Neural crest cell (in vitro differentiated cells): ENCODE measurements at places on chromosomes 7 and 10.

- peak; percentile 43 for DNase-seq
These were observed 166.0 kb upstream of the SP4 start for GRCh38 chr7:21261627-21262594.

DNA sequence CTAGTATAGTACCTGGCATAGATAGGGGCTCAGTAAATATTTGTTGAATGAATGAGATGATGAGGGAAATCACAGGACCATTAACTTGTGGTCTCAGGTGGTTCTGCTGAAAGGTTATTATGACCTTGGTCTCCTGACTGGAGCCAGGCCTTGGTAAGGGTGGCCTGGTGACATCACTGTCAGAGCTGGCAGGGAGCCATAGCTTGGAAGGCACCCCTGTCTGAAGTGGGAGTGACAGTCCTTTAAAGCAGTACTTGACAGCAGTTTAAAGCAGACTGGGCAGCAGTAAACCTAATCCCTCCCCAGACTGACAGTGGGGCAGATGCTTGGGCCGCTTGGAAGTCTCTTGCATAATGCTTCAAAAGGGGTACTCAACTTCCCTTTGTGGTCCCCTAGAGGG is 13.4 kb downstream of the DPCD start:
- no peak for DNase-seq

GRCh38 chr7:123537026-123537642 is 2.7 kb upstream of the IQUB start:
- DNase-seq, result no peak

DNA sequence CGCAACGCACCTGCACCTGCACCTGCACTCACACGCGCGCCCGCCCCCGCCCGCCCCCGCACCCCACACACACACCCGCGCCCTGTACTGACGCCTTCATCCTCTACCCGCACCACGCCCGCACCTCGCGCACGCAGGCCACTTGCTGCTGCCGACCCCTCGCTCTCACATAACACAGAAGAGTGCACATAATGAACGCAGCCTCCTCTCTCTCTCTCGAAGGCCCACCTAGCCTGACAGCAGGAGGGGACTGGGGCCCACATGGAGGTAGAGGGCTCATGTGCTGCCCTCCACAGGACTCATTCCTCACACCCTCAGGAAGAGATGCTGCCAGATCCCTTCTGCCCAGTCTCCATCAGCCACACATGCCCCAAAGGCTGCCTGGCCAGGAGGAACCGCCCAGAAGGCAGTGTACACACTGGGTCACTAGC is 432 bp upstream of the CAMK2B start:
- no peak for DNase-seq

DNA sequence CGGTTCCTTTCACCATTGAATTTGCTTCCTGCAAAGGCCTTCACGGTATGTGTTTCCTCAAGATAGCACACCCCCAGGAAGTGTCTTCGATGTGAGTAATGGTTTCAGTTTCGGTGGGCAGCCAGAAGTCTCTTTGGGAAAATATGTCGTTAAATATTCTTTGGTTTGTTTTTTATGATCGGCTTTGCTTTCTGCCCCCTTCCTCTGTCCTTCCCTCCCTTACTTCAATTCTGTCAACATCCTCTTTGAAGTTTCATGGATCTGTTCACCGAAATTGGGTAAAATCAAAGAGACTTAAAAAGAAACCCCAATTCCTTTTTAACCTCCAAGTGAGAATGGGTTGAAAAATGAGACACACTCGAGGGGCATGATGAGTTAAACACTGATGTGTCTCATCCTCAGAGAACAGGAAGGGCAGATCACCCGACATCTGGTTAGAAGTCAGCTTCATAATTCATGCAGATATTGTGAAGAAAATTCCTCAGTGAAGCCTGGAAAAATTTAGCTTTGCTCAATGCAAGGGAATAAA is 170.8 kb upstream of the HABP2 start:
- DNase-seq, result no peak

DNA sequence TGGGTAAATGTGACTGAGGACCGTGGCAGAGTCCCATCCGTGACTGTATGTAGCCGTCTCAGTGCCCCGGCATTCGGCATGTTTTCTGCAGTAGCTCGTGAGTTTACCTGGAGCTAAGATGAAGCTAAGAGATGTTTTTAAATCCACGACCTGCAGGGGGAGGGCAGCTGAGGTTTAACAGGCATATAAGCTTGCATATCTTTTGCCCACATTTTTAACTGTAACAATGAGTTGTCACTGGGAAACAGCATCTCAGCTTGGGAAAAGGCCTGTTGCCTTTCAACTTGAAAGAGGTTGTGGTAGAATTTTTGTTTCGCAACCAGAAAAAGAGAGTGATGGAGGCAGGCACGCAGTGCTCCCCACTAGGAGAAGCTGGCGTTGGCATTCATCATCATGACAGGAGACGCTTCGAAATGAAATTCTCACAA is 77.7 kb downstream of the CELF2 start:
- DNase-seq, result no peak

DNA sequence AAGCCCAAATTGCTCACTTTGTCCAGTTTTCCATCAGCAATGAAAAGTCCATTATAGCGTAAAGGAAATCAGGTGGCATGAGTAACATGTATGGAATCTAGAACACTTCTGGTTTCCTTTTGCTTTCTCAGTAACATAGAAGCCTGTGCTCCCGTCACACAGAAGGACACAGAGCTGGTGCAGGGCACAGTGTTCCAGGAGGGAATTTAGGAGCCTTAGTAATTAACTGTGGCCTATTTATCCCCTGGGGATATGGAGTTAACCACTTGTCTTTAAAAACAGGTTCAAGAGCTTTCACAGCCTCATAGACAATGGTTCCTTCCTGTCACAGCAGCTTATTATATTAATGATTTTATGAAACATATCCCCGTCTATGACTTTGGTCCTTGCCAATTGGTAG is 189.9 kb downstream of the NEBL start:
- DNase-seq, result no peak

GRCh38 chr10:132404169-132404880 is 7.3 kb downstream of the PWWP2B start:
- DNase-seq, result no peak

- peak; percentile 74 for DNase-seq
These were observed 7.5 kb upstream of the RBP3 start for GRCh38 chr10:47340608-47341170.

- DNase-seq, result no peak
These were observed 7.1 kb upstream of the ZNF282 start for GRCh38 chr7:149188213-149188612.
